D341Med (cell line): ENCODE measurements at places on chromosomes 3 and 15.

GRCh38 chr3:160879859-160880258 is 123.8 kb downstream of the PPM1L start:
- DNase-seq: no peak

GRCh38 chr3:164640591-164640990 is 437.7 kb downstream of the SI start:
- DNase-seq: no peak

GRCh38 chr3:101970905-101971304 is 121.6 kb downstream of the NFKBIZ start:
- DNase-seq: no peak

GRCh38 chr3:69628951-69629350 is 110.3 kb upstream of the MITF start:
- no peak for DNase-seq

GRCh38 chr3:136751316-136752171 is 634 bp downstream of the STAG1 start:
- peak; percentile 87 for DNase-seq
